Kidney capillary endothelial cell (primary cell): ENCODE measurements at places on chromosomes 12 and 14.

DNA sequence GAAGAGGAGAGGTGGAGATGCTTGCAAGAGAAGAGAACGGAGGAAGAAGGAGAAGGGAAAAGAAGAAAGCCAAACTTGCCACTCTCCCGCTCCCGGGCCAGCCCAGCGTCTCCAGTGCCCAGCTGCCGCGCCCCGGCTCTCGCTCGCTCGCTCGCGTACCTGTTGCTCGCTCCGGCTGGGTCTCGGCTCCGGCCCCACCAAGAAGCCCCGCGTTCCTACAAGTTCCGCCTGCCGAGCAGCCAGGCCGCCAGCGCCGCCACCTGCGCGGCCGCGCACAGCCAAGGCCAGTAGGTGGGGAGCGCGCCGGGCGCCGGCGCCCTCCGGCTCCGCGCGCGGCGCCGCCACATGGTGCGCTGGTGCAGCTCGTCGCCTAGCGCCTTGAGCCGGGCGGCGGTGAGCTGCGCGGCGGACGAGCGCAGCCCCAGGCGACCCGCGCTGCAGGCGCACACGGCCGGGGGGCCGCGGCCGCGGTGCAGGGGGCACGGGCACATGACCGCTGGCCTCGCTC lies 370 bp downstream of the HRK start:
- DNase-seq: no peak

DNA sequence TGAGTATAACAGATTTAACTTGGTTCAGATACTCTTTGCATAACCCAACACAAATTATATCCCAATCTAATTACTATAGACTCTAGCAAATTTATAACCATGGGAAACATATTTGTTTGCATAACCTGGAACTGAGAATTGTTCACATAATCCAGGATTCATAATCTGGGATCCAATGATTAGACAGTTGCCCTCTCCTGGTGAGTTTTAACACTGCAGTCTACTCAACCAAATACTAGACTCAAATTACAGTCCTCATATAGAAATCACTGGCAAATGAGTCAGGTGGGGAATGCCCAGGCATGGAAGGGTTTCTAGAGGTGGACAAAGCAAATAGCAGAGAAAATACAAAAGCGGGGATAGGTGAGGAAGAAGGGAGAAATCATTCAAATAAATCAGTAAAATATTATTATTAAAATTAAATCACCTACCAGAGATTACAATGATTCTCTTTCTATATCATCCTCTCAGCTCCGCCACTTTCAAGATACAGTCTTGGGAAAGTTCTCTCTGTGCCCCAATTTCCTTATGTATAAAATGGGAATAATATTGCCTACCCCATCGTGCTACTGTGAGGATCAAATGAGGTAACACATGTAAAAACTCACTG lies 9.4 kb downstream of the GCH1 start:
- DNase-seq: peak; percentile 57

DNA sequence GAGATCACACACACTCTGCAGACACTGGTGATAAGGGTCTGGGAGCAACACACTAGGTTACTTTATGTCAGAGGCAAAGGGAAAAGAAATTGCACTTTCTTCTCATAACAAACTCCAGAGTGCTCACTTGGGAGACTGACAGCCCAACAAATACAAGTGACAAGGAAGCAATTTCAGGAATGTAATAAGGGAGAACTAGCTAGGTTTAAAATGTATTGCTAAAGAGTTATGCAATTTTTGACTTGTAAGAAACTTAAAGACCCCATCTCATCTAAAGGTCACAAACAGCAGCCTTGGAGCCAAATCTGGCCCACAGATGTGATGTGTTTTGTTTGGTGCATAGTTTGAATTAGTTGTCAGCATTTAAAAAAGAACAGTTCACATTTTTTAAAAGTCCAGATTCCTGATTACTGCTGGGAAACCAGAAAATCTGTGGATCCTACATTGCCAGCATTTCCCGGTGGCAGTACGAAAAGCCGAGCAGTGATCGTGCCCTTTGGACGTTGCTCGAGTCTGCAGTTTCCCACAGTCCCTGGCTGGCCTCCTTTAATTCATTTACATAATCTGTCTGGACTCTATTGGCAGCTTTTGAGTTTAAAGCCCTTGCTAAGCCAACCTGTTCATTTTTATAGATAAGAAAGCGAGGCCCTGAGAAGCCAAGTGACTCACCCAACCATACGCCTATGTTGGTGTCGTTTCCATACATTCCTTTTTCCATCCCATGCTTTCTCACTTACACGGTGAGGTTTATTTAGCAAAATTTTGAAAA lies 42.0 kb upstream of the ETV6 start:
- no peak for DNase-seq

GRCh38 chr12:66598079-66598478 lies 80.8 kb downstream of the GRIP1 start:
- no peak for DNase-seq

- DNase-seq: no peak
Observed at GRCh38 chr12:116157845-116158267, 119.6 kb downstream of the MED13L start.

DNA sequence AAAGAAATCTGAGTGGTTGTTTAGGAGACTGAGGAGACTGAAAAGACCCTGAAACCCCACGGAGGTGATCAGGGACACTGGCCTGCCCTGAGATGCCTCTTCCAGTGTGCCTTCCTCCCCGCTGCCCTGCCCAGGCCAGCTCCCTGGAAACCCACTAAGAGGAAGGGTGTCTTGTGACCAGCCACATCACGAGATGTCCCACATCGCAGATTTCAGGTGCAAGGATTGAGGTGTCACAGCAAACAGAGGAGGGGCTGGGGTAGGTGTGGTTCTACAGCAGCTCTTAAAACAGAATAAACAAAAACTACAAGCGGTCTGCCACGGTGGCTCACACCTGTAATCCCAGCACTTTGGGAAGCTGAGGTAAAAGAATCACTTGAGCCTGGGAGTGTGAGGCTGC lies 184.3 kb upstream of the C14orf180 start:
- DNase-seq: no peak

DNA sequence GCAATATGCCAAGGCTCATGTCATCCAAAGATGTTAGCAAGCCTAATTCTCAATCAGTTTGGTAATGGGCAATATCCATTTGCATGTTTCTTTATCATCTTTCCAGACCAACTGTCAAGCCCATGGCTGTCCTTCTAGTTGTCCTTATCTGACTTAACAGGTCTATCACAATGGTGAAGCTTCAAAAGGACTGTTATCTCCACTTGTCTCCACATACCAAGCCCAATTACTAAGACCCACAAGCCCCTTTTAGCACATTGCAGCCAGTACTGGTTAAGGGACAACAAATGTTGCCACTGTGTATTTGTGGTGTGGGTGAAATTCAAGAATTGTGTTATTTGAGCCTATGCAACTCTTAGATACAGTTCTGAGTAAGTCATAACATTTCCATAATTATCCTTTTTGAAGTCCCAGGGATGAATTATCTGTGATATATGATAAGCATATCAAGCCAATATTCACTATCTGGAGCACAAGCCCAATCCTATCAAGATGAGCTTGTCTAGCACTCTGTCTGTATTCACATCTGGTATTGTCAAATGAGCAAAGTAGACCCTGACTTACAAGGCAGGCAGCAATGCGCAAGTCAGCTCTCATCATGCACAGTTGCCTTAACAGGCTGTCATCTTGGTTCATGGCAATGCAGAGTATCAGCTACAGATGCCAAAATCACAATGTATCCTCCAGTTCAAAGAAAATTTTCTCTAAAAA lies 19.3 kb upstream of the ST8SIA1 start:
- no peak for DNase-seq

DNA sequence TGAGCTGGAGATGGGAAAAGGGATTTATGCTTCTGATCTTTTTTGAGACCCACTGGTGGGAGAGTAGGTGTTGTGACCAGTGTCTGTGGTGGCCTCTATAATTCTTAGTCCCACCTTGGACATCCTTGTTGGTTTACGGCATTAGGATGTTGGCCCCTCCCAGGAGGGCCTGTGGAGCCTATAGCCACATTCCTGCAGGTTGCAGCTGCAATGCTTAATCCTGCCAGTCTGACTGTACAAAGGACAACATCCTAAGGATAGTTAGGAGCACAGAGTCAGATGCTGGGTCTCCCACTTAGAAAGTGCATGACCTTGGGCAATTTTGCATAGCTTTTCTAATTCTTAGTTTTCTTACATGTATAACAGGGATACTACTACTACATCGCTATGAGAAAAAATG lies 150.9 kb upstream of the SLC38A2 start:
- DNase-seq: no peak

DNA sequence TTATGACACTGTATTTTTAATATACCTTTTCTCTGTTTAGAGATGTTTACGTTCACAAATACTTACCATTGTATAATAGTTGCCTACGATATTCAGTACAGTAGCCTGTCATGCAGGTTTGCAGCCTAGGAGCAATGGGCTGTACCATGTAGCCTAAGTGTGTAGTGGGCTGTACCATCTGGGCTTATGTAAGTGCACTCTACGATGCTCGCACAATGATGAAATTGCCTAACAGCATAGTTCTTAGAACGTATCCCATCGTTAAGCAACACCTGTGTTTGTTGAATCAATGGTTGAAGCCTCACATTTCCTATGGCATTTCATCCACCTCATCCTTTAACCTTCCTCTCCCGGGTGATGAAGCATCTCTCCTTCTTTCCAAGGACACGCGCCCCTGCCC lies 12.5 kb upstream of the EML1 start:
- no peak for DNase-seq

DNA sequence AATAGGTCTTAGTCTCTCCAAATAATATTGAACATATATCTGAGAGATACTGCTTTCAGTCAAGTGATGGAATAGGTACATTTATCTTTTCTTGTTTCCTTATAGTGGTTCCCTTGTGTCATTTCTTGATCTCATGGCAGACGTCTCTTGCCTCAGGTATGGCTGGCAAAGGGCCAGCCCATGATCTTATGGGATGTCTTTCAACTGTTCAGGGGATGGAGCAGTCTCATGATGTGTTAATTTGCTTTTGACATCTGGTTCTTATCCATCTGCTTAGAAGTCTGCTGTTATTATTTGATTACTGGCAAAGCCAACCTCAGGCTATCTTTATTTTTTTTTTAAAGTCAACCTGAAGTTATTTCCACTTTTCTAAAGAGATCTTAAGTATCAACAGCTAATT lies 262.9 kb downstream of the TMEM117 start:
- DNase-seq: no peak

GRCh38 chr14:98926801-98927200 lies 345.2 kb downstream of the BCL11B start:
- no peak for DNase-seq

DNA sequence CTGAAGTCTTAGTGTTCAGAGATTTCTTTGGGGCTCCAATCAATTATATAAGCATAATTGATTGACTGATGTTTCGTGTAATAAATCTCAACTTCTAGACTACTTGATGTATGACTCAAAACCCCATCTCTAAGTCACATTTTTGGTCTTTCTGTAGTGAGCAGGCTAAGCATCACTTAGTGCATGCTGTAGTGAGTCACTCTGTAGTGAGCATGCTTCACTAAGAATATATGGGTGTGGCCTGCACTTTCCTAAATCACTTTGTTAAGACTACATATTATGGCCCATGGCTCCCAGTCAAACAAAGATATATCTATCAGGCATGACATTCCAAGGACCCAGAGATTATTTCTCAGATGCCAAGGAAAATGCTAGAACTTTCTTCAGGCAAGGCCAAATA lies 909.4 kb upstream of the LRFN5 start:
- no peak for DNase-seq

GRCh38 chr12:99059824-99060511 lies 414.9 kb downstream of the APAF1 start:
- DNase-seq: peak; percentile 51
